NCI-H1092 treated with DMSO at 0.1 percent for 48 hours (cell line): ENCODE measurements at places on chromosomes 2 and 18.

GRCh38 chr2:73210696-73211095 is 3.3 kb upstream of the SMYD5 start:
- DNase-seq: no peak

DNA sequence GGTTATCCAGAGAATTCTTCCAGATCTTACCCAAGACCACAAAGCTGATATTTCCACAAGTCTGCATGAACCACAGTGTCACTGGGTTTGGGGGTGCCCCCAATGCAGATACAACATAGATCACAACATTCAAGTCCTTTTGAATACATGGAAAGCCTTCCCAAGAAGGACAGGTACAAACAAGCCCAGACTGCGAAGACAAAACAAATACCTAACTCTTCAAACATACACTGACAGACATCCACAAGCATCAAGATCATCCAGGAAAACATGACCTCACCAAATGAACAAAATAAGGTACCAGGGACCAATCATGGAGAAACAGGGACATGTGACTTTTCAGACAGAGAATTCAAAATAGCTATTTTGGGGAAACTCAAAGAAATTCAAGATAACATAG is 93.1 kb downstream of the MDH1 start:
- DNase-seq: no peak

- no peak for DNase-seq
These were observed 87.8 kb downstream of the HDAC4 start for GRCh38 chr2:239312741-239313667.

- DNase-seq: no peak
These were observed 100.9 kb downstream of the ATAD2B start for GRCh38 chr2:23826040-23826439.

GRCh38 chr2:98519156-98519555 is 74.5 kb downstream of the INPP4A start:
- DNase-seq: no peak

GRCh38 chr2:181741756-181742155 is 61.4 kb upstream of the NEUROD1 start:
- DNase-seq: no peak

DNA sequence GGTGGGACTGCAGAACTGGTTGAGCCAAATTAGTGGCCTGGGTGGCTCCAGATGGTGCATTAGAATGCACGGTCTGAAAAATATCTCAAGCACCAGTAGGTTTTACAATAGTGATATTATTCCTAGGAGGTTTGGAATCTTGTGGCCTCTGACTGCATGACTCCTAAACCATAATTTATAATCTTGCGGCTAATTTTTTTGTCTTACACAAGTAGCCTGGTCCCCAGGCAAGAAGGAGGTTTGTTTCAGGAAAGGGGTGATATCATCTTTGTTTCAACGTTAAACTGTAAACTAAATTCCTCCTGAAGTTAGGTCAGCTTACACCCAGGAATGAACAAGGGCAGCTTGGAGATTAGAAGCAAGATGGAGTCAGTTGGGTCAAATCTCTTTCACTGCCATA is 98.9 kb upstream of the ARL4C start:
- no peak for DNase-seq
